ENCODE measurements at places on chromosomes 12 and 14.

- DNase-seq: no peak
Observed at GRCh38 chr12:12366701-12367481, 10.0 kb downstream of the BORCS5 start.

DNA sequence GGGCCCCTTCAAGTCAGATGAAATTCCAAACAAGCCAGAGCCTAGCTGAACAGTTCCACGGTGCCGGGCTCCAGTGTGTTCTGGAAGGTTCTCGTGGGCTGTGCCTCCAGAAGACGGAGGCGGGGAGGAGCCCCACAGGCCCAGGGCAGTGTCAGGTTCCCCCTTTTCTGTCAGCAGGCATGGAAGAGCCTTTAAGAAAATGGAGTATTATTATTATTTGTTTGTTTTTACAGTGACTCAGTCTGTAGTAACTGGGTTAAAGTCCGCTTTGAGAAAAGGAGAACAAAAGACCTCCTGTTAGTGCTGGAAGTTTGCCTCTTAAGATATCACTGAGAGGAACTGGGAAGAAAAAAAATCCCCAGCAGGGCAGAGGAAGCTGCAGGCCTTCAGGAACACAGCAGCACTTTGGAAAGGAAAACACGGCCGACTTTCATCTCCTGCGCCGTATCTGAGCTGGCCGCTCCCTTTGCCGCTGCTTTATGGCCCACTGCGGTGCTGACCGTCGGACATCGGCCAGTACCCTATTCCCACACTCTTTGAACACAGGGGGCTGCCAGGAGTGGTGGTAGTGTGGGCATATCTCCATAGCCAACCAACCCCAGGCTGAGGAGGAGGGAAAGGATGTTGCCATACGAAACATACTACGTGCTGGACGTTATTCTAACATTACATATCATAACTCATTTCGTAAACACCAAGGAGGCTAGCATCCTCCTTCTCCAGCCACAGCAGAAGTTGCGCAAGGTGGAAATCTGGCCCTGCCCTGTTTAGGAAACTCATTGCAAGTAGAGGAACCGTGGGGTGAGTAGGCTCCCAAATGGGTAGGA is 194.0 kb downstream of the ZFP36L1 start:
- no peak for DNase-seq

- DNase-seq: no peak
Observed at GRCh38 chr14:94330857-94331256, 7.7 kb upstream of the SERPINA6 start.

DNA sequence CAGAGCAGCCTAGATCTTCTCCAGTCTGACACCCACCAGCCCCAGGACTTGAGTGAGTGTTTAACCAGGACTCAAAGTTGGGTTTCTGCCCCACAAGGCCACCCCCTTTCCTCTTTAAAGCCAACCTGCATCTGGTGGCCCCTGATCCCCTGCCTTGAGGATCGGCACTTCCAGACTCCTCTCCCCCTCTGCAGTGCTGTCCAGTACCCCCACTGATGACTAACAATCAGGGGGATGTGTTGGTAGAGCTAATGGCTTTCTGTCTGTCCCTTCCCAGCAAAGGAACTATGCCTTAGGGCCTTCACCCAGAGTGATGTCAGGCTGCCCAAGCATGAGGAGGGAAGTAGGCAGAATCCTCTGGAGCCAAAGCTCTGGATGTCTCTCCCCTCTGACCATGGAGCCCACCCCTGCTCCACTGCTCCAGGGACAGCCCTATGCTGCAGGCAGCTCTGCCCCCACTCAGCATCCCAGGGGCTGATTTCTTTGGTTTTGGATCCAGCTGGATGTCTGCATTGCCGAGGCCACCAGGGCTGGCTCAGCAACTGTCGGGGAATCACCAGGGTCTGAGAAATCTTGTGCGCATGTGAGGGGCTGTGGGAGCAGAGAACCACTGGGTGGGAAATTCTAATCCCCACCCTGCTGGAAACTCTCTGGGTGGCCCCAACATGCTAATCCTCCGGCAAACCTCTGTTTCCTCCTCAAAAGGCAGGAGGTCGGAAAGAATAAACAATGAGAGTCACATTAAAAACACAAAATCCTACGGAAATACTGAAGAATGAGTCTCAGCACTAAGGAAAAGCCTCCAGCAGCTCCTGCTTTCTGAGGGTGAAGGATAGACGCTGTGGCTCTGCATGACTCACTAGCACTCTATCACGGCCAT is 42.9 kb downstream of the DAD1 start:
- no peak for DNase-seq

GRCh38 chr12:124725099-124725498 is 138.6 kb downstream of the SCARB1 start:
- DNase-seq: no peak

- no peak for DNase-seq
Observed at GRCh38 chr14:39668449-39668848, 236.2 kb upstream of the FBXO33 start.

DNA sequence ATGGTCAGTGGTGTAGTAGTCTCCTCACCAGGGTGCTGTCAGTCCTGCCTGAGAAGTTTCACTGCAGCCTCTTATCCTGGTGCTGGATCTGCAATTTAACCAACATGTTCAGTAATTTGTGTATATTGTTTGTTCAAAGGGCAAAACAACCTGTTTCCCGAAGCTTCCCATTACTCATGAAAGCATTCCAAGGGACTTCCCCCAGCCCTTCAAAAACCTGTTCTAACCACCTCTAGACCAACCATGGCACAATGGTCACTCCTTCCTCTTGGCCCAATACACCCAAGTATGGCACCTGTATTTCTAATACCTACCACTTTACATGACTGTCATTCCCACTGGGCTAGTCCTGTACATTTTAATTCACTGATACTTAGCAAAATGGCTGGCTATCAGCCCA is 12.1 kb downstream of the CKAP4 start:
- no peak for DNase-seq

- DNase-seq: no peak
Observed at GRCh38 chr14:51719955-51720354, 68.2 kb downstream of the FRMD6 start.

GRCh38 chr12:120067084-120067869 is 49.3 kb downstream of the RAB35 start:
- no peak for DNase-seq

- no peak for DNase-seq
Observed at GRCh38 chr12:61367281-61367785, 892.9 kb upstream of the USP15 start.

GRCh38 chr14:95055318-95055717 is 102.0 kb downstream of the DICER1 start:
- no peak for DNase-seq

DNA sequence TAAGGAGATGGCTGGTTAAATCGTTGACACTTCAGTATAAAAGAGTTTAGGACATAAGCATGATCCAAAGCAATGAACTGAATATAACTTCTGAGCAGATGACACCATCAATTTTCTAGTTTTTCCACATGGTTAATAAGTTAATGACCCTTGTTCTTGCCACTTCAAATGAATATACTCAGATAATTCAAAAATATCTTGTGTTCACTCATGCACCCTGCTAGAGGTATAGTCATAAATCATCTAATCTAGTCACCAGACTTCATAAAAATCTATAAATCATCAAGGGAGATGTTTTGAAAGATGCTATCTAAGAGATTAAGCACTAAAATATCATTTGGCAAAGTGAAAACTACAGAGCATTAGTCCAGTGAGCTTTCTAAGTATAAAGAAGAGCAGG is 131.9 kb downstream of the MDGA2 start:
- DNase-seq: no peak

- DNase-seq: no peak
Observed at GRCh38 chr14:29926701-29927375, 809 bp downstream of the PRKD1 start.

All from T-helper 1 cell (primary cell).